ENCODE measurements at places on chromosomes 13 and 19. TPM values are rescaled to one million over a fixed set of nuclear protein-coding genes. Genes with fewer than 3 reads are reported as not detected.

Gene RANBP3
- 40.1 TPM for total RNA-seq

Gene NOTCH3
- total RNA-seq = 1.8 TPM

Gene ADGRE1
- total RNA-seq = not detected

Gene ZNF575
- 2.4 TPM for total RNA-seq

Gene RNF113B
- 0.49 TPM for total RNA-seq

Gene KASH5
- not detected for total RNA-seq

Gene PEAK3
- total RNA-seq = 0.58 TPM

Gene TEKTIP1
- total RNA-seq = 0.69 TPM

Gene ANO8
- total RNA-seq = 14.1 TPM

Gene N4BP2L2
- total RNA-seq = 69.0 TPM

GRCh38 chr19:29006057-29006735, 206.8 kb downstream of the UQCRFS1 start:
- ATAC-seq = no peak

DNA sequence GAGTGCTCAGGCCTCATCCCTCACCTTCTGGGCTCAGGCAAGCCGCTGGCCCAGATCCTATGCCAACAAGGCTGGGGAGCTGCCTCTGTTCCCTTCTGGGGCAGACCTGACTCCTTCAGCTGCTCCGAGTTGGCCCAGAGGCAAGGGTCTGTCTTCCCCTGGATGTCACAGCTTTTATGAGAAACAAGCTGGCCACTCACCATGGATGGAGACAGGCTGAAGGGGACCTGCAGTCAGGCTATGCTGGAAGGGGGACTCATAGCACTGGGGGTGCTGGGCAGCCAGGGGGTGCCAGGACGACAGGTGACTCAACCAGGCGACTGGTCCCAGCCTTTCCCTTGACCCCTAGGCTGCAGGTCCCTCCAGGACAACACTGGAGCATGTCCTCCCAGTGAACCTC, 52.4 kb upstream of the C1QTNF9B start:
- ATAC-seq = no peak

DNA sequence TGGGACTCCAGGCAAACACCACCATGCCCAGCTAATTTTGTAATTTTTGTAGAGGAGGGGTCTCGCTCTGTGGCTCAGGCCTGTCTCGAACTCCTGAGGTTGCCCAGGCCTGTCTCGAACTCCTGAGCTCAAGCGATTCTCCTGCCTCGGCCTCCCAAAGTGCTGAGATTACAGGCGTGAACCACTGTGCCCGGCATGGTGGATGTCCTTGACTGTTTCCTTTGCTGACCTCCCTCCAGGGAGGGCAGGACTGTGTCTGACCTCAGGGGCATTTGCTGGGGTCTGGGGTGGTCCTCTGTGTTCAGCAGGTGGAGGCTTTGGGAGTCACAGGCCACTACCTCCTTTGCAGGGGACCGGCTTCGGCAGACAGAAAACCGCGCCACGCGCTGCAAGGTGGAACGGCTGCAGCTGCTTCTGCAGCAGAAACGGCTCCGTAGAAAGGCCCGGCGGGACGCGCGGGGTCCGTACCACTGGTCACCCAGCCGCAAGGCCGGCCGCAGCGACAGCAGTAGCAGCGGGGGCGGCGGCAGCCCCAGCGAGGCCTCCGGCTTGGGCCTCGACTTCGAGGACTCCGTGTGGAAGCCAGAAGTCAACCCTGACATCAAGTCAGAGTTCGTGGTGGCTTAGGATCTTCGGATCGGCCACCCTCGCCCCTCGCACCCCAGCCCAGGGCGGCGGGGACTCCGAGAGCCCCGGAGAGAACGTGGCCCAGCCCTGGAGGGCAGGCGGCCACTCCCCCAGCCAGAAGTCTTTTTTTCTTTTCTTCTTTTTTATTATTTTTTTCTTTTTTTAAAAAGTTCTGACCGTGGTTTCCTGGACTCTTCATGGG, 8.5 kb downstream of the MIDN start:
- no peak for ATAC-seq

DNA sequence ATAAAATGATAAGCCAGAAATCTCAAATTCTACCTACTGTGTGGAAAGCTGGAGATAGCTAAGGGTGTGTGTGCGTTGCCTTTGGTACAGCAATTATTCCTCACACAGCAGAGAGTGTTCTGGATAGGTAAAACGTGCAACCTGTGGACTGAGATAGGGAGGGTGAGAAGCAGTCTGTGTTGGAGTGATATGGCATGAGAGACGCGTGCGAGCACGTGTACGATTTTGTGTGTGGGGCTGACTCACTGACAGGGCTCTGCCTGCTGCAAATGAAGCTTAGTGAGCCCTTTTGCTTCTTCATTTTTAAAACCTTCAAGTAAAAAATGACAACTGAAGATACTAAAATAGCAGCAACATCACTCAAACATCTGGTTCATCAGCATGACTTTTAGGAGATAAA, 35.7 kb upstream of the SLC10A2 start:
- no peak for ATAC-seq

- ATAC-seq = peak; percentile 42
Observed at GRCh38 chr19:10858204-10858828, 10.1 kb downstream of the C19orf38 start.

DNA sequence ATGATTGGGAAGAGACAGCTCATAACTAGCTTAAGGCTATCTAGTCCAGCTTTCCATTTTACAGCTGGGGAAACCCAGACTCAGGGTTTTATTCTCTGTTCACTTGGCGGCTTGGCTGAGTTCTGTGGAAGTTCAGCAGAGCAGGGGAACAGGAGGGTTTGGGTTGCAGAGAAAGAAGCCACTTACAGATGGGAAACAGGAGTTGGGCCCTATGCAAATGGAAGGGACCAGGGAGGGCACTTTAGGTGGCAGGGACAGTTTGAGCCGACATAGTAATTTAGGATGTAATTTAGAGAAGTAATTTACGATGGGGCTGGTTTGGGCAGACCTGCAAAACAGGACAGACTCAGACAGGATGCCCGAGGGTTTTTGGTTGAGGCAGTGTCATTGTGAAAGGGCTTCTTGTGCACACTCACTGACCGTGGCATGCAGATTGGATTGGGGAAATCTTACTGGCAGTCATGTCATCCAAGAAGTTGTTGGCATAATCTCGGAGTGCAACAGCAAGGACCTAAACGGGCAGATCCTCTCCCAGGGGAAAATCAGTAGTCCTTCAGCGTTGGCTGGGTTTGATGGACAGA, 47.3 kb upstream of the GPR183 start:
- ATAC-seq = no peak

DNA sequence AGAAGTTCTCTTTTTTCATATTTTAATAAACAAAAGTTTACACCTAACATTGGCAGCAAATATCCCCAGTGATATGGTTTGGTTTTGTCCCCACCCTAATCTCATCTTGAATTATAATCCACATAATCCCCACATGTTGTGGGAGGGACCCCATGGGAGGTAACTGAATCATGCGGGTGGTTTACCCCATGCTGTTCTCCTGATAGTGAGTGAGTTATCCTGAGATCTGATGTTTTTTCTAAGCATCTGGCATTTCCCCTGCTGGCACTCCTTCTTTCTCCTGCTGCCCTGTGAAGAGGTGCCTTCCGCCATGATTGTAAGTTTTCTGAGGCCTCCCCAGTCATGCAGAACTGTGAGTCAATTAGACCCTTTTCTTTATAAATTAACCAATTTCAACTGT, 214.7 kb downstream of the SLITRK1 start:
- ATAC-seq = no peak

DNA sequence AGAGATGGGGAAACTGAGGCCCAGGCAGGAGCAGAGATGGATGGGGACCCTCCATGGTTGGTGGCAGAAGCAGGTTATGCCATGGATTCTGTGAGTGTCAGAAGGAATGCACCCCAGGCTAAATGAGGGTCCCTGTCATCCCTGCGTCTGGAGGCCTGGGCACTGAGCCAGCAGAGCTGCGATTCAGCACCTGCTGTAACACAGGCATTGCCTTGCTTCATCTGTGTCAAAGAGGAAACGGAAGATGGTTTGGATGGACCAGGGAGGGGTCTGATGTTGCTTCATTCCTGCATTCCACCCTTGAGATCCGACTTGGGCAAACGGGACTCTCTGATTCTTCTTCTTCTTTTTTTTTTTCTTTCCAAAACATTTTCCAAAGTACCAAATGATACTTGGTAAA, 1.2 kb downstream of the C5AR1 start:
- no peak for ATAC-seq

- no peak for ATAC-seq
Observed at GRCh38 chr13:40980461-40980860, 38.7 kb downstream of the ELF1 start.

DNA sequence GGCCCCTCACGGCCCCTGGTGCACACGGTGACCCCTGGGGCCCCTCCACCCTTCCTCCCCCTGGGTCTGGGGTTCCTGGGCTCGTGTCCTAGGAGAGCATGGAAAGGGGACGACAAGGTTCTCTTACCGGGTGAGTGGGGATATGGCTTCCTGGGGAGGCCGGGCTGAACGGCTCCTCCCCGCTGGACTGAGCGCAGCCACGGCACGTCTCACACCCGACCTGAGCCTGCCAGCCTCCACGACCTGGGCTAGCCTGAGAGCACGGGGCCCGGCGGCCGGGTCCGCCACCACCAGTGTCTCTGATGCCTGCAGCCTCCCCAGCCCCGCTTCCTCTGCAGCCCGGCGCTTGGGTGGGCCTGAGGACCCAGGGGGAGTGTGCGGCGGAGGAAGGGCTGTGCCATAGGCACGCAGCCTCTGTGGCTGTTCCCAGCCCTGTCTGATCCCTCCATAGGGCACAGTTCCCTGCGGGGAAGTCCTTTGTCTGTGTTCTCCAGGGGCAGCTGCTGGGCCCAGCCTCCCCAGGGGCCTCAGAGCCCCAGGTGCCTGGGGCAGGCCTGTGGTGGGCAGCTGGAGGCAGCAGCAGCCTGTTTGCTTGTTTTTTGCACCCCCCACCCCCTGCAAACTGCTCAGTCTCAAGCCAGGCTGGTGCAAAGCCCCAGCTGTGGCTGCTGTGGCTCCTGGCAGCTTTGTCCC, 15.0 kb downstream of the PLIN4 start:
- peak; percentile 68 for ATAC-seq

GRCh38 chr13:41765020-41765419, 195.9 kb downstream of the VWA8 start:
- ATAC-seq = no peak

DNA sequence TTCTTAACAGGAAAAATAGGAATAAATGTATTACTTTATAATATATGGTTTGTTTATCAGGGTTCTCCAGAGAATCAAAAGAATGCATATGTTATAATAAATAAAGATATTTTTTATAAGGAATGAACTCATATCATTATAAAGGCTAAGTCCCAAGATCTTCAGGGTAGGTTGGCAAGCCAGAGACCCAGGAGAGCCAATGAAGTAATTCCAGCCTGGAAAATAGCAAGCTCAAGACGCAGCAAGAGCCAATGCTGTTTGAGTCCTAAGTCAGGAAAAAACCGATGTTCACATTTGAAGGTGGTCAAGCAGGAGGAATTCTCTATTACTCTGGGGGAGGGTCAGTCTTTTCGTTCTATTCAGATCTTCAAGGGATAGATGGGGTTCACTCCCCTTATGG, 490.0 kb downstream of the PCDH20 start:
- ATAC-seq = no peak

- no peak for ATAC-seq
Observed at GRCh38 chr13:110377826-110378201, 70.7 kb downstream of the COL4A2 start.

- peak; percentile 23 for ATAC-seq
Observed at GRCh38 chr19:4369109-4369887, 25.9 kb downstream of the MPND start.

GRCh38 chr19:10888421-10888866, 17.1 kb downstream of the CARM1 start:
- peak; percentile 74 for ATAC-seq

GRCh38 chr19:42280815-42281145, 11.7 kb downstream of the CIC start:
- peak; percentile 39 for ATAC-seq

- ATAC-seq = no peak
Observed at GRCh38 chr19:50512112-50512998, 1.4 kb downstream of the ASPDH start.

GRCh38 chr13:22196777-22197176, 525.9 kb downstream of the FGF9 start:
- no peak for ATAC-seq

DNA sequence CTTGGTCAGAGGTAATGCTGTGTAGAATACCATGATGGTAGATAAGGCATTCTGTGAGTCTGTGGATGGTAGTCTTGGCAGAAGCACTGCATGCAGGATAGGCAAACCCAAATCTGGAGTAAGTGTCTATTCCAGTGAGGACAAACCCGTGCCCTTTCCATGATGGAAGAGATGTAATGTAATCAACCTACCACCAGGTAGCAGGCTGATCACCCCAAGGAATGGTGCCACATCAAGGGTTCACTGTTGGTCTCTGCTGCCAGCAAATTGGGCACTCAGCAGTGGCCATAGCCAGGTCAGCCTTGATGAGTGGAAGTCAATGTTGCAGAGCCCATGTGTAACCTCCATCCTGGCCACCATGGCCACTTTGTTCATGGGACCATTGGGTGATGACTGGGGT, 155.0 kb downstream of the RAP2A start:
- no peak for ATAC-seq

DNA sequence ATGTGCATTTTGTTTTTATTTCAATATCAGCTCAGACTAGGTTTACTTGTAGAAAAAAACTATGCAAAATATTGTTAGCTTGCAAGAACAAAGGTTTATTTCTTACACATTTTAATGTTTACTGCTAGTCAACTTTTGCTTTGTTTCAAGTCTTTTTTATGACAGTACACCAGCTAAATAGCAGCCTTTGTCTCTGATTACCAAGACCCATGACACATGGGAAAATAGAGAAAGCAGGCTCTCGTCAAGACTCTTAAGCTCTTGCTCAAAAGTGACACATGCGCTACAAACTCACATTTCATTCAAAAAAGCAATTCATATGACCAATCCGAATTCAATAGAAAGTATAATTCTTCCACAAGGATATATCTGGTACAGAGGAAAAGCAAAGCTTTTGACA, 642.3 kb upstream of the SLITRK1 start:
- no peak for ATAC-seq

DNA sequence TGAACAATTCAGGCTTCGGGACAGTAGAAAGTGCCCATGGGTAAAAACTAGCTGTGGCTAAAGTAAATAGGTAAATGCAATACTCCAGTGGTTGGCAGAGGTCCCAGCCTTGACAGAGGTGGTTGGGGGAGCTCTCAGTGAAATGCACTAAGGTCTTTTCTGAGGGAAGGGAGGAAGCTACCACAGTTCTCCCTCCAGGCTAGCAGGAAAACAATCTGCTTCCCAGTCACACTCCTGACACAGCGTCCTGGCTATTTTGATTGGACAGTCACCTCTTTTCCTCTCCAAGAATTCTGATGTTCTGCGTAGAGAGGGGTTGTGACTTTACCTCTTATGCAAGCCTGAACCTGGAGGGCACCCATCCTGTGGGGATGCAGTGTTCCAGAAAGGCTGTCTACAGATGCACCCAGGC, 128.7 kb downstream of the CYSLTR2 start:
- ATAC-seq = no peak

All from motor neuron (in vitro differentiated cells).